CD4-positive, alpha-beta T cell treated with Interferon alpha-2 for 1 hour (primary cell): ENCODE measurements at places on chromosomes 12 and 14.

GRCh38 chr12:106311139-106311538 lies 8.6 kb downstream of the TCP11L2 start:
- no peak for DNase-seq

- no peak for DNase-seq
Measured at GRCh38 chr14:54487771-54488170, 1.0 kb downstream of the GMFB start.

GRCh38 chr12:75337905-75338304 lies 3.4 kb downstream of the GLIPR1L1 start:
- no peak for DNase-seq

DNA sequence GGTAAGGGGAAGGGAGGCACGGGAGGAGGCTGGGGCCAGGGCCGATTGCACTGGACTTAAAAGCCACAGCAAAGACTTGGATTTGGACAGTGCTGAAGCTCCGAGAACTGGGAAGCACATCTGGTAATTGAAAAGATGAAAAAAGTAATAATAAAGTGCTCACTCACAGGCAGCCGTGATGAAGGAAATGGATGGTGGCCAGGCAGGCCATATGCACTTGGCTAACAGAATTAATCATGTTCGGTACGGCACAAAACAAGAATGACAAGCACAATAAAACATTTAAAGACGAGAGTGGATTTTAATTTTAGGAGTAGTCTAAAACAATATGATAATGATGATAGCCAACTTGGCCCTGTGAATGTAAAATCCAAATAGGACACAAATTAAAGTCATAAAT lies 154.3 kb downstream of the VRK1 start:
- DNase-seq, result no peak
